ENCODE measurements at places on chromosomes 12 and 14.

- no peak for DNase-seq
Measured at GRCh38 chr14:84404246-84404645, 1125.7 kb upstream of the FLRT2 start.

- no peak for DNase-seq
Measured at GRCh38 chr12:28316049-28316448, 125.8 kb downstream of the CCDC91 start.

- DNase-seq: no peak
Measured at GRCh38 chr14:68312884-68313610, 479.8 kb downstream of the ZFP36L1 start.

GRCh38 chr14:38012056-38012455 lies 195.6 kb upstream of the SSTR1 start:
- no peak for DNase-seq

- no peak for DNase-seq
Measured at GRCh38 chr12:100229036-100229635, 28.5 kb downstream of the ACTR6 start.

- no peak for DNase-seq
Measured at GRCh38 chr14:68692216-68692615, 100.7 kb downstream of the ZFP36L1 start.

DNA sequence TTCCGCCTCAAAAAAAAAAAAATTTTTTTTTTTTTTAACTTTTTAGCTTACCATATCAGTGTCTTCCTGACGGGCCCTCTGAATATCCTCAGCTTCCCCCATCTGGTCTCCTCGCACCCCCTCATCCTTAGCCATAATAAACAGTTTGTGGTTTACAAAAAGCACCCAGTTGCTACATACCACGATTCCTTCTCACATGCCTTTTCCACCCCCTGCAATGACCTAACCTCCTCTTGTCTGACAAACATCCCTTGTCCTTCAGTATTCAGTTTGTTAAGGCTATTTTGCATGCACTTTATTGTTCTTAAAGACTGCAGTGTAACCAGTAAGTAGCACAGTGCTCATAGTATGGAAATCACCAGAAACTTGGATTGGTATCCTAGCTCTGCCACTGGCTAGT lies 88.5 kb downstream of the PPM1H start:
- no peak for DNase-seq

DNA sequence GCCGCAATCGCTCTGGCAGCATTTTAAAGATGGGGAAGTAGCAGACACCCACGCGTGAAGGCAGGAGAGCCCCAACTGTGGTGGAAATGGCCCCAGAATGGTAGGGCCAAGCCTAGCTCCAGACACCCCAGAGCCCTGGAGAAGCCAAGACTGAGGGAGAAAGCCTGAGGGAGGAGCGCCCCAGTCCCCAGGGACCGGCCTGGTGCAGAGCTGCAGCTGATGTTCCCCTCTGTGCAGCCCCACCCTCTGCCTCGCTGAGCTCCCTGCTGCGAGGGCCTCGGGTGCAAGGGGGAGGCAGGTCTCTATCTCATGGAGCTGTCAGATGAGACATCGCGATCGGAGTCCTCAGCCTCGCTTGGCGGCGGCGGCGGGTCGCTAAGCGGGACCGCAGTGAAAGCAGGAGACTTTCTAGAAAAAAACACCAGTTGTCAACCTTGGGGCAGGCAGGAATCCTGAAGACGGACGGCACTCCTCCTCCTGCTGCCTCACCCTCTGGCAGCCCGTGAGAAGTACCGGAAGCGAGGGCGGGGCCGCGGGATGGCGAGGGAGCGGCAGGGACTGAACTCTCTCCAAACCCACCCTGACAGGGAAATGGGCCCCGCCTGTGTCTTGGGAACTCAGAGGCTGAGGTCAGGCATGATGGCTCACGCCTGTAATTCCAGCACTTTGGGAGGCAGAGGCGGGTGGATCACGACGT lies 6.0 kb downstream of the GAPDH start:
- DNase-seq: peak; percentile 87

DNA sequence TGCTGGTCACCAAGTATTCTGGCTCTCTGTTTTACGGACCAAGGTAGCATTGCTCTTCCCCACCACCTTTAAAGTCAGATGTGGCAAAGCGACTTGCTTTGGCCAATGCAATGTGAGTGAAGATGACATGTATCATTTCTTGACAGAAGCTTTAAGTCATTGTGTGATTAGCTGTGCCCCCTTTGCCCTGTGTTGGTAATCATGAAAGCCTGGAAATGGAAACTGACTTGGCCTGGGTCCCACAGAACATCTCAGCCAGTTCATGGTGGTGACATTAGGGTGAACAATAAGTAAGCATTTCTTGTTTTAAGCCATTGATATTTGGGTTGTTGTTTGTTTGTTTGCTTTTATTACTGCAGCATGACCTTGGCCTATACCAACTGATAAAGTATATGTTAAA lies 15.9 kb upstream of the YLPM1 start:
- no peak for DNase-seq

- no peak for DNase-seq
Measured at GRCh38 chr12:56338308-56339157, at the start of gene IL23A. Gene IL23A, plus strand, starts transcription at chr12:56338884. Its CDS starts 161 bp downstream, at chr12:56339045.

- DNase-seq: peak; percentile 92
Measured at GRCh38 chr12:47377414-47378221, 297.9 kb upstream of the AMIGO2 start.

DNA sequence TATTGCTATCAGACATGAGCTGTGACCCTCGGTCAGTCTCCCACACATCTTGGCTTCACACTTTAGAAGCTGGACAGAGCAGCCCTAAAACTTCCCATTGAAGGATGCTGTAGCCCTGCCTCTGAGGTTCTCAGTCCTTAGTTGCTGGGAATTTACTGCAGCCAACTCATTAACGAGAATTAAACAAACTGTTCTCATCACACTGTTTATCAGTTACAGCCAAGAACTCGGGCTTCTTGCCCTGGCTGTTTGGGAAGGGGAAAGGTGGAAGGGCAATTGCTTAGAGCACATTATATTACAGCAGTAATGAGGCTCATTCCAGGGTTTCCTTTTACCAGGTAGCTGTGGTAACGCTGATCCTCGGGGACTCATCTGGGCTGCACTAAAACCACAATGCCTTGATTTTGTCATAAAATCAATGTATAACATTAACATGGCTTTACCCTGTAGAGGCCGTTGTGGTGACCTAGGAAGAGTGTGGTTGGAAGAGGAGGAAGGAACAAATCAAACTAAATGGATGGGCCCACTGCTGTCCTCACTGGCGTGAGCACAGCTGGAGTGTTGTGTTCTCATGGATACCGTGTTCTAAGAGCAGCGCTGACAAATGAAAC lies 87.1 kb downstream of the GPR135 start:
- no peak for DNase-seq

DNA sequence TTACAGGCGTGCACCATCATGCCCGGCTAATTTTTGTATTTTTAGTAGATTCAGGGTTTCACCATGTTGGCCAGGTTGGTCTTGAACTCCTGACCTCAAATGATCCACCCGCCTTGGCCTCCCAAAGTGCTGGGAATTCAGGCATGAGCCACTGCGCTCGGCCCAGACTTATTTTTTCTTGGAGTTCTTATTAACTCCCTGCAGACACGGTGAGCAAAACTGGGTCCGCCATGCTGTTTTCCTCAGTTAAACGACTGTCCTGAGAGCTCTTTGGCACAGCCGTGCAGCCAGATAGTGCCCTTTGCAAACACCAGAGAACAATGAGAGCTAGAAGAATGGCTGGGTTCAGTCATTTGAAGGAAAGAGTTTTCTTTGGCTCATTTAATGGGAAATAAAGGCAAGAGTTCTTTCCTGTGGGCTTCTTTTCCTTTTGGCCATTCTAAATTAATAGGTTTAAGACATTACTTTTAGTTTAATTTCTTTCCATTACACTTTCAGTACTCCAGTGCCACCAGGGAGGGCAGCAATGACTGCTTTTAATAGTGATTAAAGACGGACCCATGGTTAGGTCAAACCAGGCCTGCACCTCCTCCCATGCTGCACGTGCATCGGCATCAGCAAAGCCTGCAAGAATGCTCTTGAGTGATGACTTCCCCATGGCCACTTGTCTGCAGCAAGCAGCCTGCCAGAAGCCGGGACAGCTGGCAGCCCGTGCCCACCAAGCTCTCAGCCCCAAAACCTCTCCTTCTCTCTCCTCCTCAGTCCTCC lies 60.7 kb downstream of the VCPKMT start:
- DNase-seq: no peak

DNA sequence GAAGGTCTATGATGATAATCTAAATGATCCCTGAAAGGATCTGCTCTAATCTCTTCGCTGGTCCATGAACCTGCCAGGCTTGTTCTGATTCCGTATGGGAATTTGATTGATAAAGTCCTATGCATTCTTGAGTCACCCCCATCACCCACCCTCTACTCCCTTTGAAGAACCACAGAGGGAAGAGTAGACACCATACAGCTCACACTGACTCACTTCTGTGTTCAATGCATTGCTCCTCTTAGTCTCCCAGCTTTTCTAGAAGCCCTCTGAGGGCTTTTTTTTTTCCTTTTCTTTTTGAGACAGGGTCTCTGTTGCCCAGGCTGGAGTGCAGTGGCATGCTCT lies 18.5 kb upstream of the GPRC5A start:
- no peak for DNase-seq

DNA sequence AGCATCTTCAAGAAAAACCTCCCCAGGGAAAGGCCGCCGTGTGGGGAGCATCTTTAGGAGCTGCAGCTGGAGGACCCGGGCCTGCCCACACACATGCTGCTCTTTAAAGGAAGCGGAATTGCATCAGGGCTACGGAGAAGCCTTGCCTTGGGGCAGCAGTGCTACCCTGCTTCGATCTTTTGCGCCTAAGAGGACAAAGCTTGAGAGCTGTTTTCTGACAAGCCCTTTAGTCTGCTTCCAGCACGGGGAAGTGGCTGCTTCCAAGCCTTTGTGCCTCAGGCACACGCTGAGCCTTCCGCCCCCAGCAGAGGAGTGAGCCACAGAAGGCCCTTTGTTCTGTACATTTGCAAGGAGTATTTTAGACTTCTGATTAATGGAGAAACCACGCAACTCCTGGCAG lies 31.5 kb downstream of the COA8 start:
- peak; percentile 25 for DNase-seq

GRCh38 chr12:91774434-91774921 lies 371.2 kb downstream of the BTG1 start:
- no peak for DNase-seq

DNA sequence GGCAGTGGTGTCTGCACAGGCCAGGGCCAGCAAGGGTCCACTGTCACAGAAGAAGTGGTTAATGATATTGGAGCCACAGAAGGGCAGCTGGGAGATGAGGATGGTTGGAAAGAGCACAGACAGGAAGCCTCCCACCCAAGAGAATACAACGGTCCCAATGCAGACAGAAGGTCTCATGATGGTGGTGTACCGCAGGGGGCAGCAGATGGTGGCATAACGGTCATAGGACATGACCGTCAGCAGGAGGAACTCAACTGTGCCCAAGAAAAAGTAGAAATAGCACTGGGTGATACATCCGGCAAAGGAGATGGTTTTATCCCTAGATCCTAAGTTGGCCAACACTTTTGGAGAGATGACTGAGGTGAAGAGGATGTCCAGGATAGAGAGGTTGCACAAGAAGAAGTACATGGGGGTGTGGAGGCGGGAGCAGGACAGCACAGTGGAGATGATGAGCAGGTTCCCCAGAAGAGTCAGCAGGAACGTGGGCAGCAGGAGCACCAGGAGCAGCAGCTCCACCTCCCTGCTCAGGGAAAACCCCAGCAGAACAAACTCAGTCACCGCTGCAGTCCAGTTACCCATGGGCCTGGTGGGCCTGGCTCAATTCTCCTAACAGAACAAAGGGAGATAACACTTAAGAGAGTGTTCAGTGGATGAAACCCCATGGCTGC lies 9.8 kb downstream of the OR6J1 start:
- DNase-seq: no peak

DNA sequence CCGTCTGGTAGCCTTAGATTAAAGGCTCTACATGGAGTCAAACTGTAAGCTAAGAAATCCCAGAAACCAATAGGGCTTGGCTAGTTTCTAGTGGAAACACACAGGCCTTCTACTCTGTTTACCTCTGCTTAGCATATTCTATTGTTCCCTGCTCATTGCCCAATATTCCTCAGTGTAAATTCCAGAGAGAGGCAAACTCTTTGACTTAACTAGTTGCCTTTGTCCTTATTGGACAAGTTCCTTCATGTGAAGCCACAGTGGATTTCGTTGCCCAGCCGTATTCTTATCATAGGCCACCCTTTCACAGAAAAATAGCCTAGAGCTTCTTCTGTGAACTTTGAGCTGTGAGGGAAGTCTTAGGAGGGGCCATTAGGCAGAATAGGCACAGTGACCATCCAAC lies 186.1 kb downstream of the PLCZ1 start:
- no peak for DNase-seq

- DNase-seq: no peak
Measured at GRCh38 chr12:31850268-31850667, 108.9 kb upstream of the RESF1 start.

GRCh38 chr12:39830171-39830570 lies 210.6 kb upstream of the ABCD2 start:
- no peak for DNase-seq

- DNase-seq: no peak
Measured at GRCh38 chr12:63928305-63928704, 83.8 kb downstream of the SRGAP1 start.

DNA sequence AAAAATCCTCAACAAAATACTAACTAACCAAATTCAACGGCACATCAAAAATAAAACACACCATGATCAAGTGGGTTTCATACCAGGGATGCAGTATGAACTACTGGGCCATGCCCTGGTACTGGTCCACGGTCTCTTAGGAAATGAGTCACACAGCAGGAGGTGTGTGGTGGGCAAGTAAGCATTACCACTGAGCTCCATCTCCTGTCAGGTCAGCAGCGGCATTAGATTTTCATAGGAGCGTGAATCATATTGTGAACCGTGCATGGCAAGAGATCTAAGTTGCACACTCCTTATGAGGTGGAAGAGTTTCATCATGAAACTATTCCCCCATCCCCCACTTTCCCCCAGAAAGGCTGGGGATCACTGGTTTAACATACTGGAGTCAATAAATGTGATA lies 6.7 kb upstream of the LGR5 start:
- DNase-seq: no peak

DNA sequence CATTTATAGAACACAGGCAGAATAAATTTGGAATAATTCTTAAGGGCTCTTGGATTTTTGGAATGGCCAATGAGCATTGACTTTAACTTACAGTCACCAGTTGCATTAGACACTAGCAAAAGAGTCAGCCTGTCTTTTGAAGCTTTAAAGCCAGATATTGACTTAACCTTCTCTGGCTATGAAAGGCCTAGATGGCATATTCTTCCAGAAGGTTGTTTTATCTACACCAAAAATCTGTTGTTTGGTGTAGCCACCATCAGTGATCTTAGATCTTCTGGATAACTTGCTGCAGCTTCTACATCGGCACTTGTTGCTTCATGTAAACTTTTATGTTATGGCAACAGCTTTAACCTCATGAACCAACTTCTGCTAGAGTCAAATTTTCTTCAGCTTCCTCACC lies 10.4 kb downstream of the PCNX1 start:
- no peak for DNase-seq

DNA sequence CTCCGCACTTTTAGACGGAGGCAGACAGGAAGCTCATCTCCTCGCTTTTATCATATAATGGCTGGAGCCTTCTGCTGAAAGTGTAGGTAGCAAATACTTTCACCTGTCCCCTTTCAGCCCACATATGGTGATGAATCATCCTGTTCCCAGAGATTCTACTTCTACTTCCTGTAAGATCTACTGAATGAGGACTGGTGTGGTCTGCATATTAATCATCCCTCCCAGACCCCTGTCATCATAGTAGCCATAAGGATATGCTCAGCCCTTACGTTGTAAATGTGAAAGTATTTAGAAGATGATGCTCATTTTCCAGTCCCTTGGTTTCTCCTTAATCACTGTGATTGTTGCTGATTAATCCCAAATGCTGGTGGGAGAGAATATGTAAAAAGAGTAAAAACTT lies 268.2 kb upstream of the GRIP1 start:
- no peak for DNase-seq
